Activated naive CD8-positive, alpha-beta T cell treated with anti-CD3 and anti-CD28 coated beads for 36 hours (primary cell): ENCODE measurements at places on chromosomes 7 and 10.

DNA sequence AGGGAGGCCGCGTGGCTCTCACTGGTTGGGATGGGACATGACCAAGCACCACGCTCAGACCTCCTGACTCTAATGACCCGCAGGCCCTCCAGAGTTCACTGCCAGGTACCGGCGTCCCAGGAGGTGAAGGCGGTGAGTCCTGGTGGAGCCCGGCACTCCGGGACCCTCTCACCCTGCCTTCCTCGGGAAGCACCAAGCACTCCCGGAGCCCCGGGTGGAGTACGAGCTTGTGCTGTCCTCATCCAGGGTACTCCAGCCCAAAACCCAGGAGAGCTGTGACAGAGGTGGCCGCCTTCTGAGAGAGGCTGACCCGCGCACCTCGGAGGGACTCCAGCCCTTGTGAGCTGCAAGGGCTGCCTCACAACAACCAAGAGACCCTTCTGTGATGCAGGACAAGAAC lies 9.4 kb downstream of the MAD1L1 start:
- H3K27ac ChIP-seq = no peak overlapping the region
- H3K27me3 ChIP-seq = no peaks in the 10 kb centered on the region
- no peak for DNase-seq
- H3K4me3 ChIP-seq = no peak overlapping the region
- H3K4me1 ChIP-seq = no peaks in the 10 kb centered on the region
- peaks cover 16% of the 10 kb centered on the region for H3K36me3 ChIP-seq

- peaks cover 16% of the 10 kb centered on the region for H3K27me3 ChIP-seq
- H3K36me3 ChIP-seq = no peaks in the 10 kb centered on the region
Observed at GRCh38 chr7:1596181-1597043, 26.6 kb upstream of the PSMG3 start.

DNA sequence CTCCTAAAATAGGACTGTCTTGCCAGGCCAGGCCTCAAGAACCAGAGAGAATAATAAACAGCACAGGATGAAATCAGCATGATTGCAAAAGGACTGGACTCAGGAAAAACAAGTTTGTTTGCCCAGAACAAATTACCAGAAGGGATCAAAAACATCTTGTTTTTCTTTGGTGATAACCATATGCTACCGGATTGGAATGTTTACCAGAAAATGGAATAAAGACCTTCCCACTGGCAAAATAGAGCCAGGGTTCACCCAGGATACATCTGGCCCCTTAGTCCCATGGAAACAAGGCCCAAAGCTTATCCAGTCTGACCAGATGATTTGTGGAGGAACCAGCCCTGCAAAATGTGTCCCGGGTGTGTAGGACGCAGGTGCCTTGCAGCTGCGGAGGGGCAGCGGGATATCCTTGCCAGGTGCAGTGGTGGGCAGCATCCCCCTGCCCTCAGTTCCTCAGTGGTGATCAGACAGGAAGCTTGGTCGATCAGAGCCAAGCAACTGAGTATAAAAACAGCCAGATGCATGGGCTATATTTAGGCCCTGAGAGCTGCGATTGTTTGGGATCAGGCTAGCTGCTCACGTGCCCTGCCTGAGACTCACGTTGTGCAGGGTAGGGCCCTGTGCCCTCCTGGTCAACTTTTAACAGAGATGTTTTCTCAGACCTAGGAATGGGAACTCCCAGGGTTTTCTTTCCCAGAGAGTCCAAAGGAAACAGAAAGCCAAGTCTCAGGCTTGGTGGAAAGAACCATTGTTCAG lies 4.6 kb upstream of the ZNF22 start:
- H3K36me3 ChIP-seq = peaks cover 7% of the 10 kb centered on the region
- H3K4me3 ChIP-seq = no peak overlapping the region
- no peaks in the 10 kb centered on the region for H3K27me3 ChIP-seq
- DNase-seq = no peak
- H3K27ac ChIP-seq = no peak overlapping the region
- H3K4me1 ChIP-seq = peaks cover 33% of the 10 kb centered on the region

DNA sequence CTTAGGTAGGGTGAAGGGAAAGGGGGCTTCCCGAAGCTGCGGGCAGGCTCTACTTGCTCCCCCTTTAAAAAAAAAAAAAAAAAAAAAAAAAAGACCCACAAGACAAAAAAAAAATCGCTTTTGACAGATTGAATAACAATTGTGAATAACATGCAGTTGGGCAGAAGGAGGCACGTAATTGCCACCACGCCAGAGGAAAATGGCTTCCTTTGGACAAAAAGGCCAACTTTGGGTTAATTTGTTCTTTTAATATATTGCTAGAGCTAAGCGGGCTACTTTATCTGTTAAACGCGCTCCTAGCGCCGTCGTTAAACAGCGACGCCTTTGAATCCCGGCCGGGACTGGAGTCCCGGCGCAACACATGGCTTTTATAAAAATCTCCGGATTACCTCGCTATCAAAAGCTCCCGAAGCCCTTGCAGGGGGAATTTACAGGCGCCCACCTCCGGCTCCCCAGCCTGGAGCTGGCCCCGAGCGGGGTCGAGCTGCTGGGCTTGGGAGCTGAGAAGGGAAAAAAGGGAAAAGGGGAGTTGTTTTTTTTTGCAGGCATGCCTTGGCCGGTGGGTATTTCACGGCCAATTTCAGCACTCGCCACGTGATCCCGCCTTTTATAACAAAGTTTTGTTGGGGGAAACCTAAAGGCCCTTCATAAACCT lies 1.2 kb downstream of the HOXA11 start:
- peaks cover 2% of the 10 kb centered on the region for H3K36me3 ChIP-seq
- peaks cover 91% of the 10 kb centered on the region for H3K27me3 ChIP-seq
- peaks cover 31% of the 10 kb centered on the region for H3K4me1 ChIP-seq
- H3K27ac ChIP-seq = no peak overlapping the region

DNA sequence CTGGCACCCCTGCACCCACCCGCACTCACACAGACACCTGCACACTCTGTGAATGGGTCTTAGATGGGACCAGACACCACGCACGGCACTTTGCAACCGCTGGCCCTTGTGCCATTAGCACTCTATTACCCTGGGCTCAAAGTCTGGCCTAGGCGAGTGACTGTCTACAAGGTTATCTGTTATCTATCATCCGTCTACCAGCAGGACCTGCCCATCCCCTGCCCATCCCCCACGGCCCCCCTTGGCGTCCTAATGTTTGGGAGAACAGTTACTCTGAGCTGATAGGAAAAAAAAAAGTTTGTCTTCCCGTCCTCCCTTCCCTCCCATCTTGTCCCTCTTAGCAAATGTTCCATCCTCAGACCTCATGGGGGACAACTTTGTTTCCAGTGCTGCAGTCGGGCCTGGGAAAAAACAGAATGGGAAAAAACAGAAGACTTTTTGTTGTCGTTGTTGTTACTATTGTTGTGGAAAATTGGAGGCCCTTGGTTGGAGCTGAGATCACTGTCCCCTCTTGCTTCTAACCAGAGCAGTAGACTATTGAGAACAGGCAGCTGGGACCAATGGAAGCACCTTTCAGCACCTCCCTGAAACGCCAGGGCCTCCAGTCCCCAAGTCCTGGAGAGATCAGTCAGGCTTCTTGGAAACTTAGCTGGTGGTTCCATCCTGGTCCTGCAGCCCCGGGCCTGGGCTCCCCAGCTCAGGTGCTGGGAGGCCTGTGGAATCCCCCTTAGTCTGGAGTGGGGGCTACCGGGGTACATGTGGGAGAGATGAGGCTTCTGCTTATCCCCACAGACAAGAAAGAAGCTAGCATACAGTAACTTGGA lies 12.2 kb downstream of the UNCX start:
- H3K36me3 ChIP-seq = no peaks in the 10 kb centered on the region
- H3K4me1 ChIP-seq = peaks cover 8% of the 10 kb centered on the region
- H3K27me3 ChIP-seq = peaks cover 80% of the 10 kb centered on the region
- H3K27ac ChIP-seq = no peak overlapping the region
- DNase-seq = no peak
- H3K4me3 ChIP-seq = no peak overlapping the region

DNA sequence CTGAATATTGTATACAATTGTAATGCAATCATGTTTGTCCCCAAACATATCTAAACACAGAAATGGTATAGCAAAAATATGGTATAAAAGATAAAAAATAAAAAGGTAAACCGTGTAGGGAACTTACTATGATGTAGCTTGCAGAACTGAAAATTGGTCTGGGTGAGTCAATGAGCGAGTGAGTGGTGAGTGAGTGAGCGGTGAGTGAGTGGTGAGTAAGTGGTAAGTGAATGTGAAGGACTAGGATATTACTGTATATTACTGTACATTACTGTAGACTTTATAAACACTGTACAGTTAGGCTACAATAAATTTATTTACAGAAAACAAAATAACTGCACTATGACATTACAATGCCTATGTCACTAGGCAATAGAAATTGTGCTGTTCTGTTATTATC lies 1163.2 kb upstream of the SORCS1 start:
- H3K36me3 ChIP-seq = no peaks in the 10 kb centered on the region
- no peaks in the 10 kb centered on the region for H3K27me3 ChIP-seq
- no peak overlapping the region for H3K27ac ChIP-seq
- no peaks in the 10 kb centered on the region for H3K4me1 ChIP-seq

GRCh38 chr10:103077020-103077419 lies 116.1 kb downstream of the NT5C2 start:
- H3K27me3 ChIP-seq = no peaks in the 10 kb centered on the region
- no peak overlapping the region for H3K4me3 ChIP-seq
- H3K4me1 ChIP-seq = no peaks in the 10 kb centered on the region
- H3K36me3 ChIP-seq = no peaks in the 10 kb centered on the region
- no peak for DNase-seq
- H3K27ac ChIP-seq = no peak overlapping the region

GRCh38 chr10:15335508-15335907 lies 35.6 kb downstream of the FAM171A1 start:
- H3K27me3 ChIP-seq = no peaks in the 10 kb centered on the region
- no peak for DNase-seq
- H3K36me3 ChIP-seq = no peaks in the 10 kb centered on the region
- no peak overlapping the region for H3K27ac ChIP-seq
- H3K4me1 ChIP-seq = peaks cover 3% of the 10 kb centered on the region

- H3K27me3 ChIP-seq = peaks cover 8% of the 10 kb centered on the region
- no peaks in the 10 kb centered on the region for H3K4me1 ChIP-seq
- H3K4me3 ChIP-seq = no peak overlapping the region
- H3K36me3 ChIP-seq = no peaks in the 10 kb centered on the region
- no peak overlapping the region for H3K27ac ChIP-seq
Observed at GRCh38 chr7:5283421-5284303, 919 bp downstream of the SLC29A4 start.

DNA sequence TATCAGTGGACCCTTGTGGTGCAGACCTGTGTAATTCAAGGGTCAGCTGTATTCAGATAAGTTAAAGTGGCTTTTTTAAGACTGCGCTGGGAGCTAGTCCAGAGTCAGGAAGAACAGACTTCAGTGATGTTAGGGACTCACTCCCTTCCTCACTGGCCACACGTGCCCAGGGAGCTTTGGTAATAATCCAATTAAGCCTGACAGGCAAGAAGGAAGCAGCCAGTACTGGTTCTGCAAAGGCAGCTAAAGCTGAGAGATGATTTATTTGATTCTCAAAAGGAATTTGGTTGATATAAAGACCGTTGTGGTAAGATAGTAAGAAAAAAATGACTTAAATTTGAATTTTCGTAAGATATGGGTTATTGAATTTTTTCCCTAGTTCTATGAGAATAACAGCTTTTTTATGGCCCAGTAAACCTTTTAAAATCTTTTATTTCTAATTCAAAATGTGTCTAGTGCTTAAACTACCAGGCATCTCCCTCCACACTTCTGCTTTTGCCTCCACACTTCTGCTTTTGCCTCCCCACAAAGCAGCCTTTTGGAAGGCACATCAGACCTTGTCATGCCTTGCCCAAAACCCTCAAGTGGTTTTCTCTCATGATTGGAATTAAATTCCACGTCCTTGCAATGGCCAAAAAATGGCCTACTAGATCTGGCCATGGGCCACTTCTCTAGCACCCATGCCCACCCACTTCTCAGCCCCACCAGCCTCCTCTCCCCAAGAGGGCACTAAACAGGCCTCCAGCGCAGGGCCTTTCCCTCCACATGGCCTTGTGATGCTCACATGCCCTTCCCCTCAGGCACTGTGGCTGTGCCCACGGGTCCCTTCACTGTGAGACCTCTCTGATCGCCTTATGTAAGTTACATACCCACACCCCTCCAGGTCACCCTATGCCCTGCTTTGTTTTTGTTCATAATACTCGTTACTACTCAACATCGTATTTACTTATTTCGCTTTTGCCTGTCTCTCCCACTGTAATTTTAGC lies 92.5 kb downstream of the POU6F2 start:
- H3K27ac ChIP-seq = no peak overlapping the region
- no peaks in the 10 kb centered on the region for H3K27me3 ChIP-seq
- H3K4me1 ChIP-seq = no peaks in the 10 kb centered on the region
- no peak for DNase-seq
- H3K4me3 ChIP-seq = no peak overlapping the region
- H3K36me3 ChIP-seq = no peaks in the 10 kb centered on the region

DNA sequence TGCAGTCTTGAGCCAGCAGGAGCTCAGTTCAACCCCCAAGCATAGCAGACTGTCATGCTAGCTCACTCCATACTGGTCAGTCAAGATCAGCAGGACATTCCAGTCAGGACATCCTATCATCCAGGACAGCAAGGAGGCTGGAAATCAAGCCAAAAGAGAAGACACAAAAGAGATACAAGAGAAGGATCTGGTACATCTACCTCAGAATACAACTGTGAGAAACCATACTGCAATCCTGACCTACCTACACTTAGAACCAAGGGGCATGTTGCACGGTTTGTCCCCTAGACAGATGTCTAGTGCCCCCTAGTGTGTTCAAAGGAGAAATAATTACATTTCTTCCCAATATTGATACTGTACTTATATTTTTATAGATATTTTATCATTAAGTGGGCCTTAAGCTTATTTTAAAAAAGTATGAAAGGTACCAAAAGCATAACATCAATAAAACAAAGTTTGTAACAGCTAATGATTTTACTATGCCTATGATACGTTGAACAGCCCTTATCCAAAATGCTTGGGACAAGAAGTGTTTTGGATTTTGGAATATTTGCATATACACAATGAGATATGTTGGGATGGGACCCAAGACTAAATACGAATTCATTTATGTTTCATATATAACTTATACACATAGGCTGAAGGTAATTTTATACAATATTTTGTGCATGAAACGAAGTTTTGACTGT lies 26.7 kb downstream of the ERCC6 start:
- peaks cover 21% of the 10 kb centered on the region for H3K27me3 ChIP-seq
- H3K27ac ChIP-seq = no peak overlapping the region
- H3K36me3 ChIP-seq = peaks cover 13% of the 10 kb centered on the region
- no peak overlapping the region for H3K4me3 ChIP-seq
- DNase-seq = no peak

- H3K36me3 ChIP-seq = peaks cover 42% of the 10 kb centered on the region
- H3K27ac ChIP-seq = peak overlapping the region; percentile 88
- no peaks in the 10 kb centered on the region for H3K27me3 ChIP-seq
- DNase-seq = peak; percentile 54
- H3K4me1 ChIP-seq = peaks cover 76% of the 10 kb centered on the region
Observed at GRCh38 chr7:92639213-92639896, 49.2 kb upstream of the FAM133B start.

- peaks cover 4% of the 10 kb centered on the region for H3K27me3 ChIP-seq
- H3K4me3 ChIP-seq = no peak overlapping the region
- no peak for DNase-seq
Observed at GRCh38 chr10:117936566-117936965, 110.2 kb downstream of the RAB11FIP2 start.

GRCh38 chr10:34291466-34292193 lies 523.5 kb downstream of the PARD3 start:
- no peaks in the 10 kb centered on the region for H3K36me3 ChIP-seq
- peaks cover 6% of the 10 kb centered on the region for H3K4me1 ChIP-seq
- H3K27me3 ChIP-seq = peaks cover 17% of the 10 kb centered on the region
- H3K4me3 ChIP-seq = no peak overlapping the region
